ENCODE measurements at places on chromosomes 2 and 18.

GRCh38 chr2:217680381-217680780 is 322.4 kb downstream of the TNS1 start:
- DNase-seq, result no peak

DNA sequence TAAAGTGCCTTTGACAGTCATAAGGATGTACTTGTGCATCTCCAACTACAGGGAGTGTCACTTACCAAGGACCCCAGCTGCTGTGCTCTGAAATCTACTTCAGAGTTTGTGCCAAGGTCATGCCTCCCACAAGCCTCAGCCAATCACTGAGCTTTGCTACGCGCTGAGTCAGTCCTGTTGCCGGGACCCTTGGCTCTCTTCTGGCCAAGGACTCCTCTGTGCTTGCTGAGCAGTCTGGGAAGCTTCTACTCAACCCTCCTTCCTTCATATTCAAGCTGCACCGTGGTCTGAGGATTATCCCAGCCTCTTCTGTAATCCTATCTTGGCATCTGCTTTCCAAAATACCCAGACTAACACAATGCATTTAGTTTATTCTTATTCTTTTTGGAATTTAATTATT is 398.9 kb upstream of the FANCL start:
- no peak for DNase-seq

- DNase-seq, result no peak
Measured at GRCh38 chr2:119820275-119820674, 60.6 kb downstream of the PTPN4 start.

- no peak for DNase-seq
Measured at GRCh38 chr2:1802046-1802445, 57.7 kb upstream of the PXDN start.

- no peak for DNase-seq
Measured at GRCh38 chr2:199710551-199710950, 140.4 kb downstream of the FTCDNL1 start.

- DNase-seq, result no peak
Measured at GRCh38 chr2:117087535-117088291, 726.8 kb upstream of the DDX18 start.

Measured in lower leg skin (tissue), 4 donors.